Tibial nerve (tissue), 4 donors: ENCODE measurements at places on chromosomes 6 and 20. TPM values are rescaled to one million over a fixed set of nuclear protein-coding genes. Genes with fewer than 3 reads are reported as not detected.

Gene RNF39
- not detected for total RNA-seq

Gene SLC17A2
- total RNA-seq = not detected

Gene ATP9A
- total RNA-seq = 36.1 TPM

Gene SRC
- 23.4 TPM for total RNA-seq

Gene PMEPA1
- 15.7 TPM for total RNA-seq

Gene PRSS35
- total RNA-seq = 0.30 TPM

Gene C6orf141
- 5.0 TPM for total RNA-seq

Gene ADAT2
- total RNA-seq = 4.1 TPM

Gene GATA5
- total RNA-seq = not detected

Gene TNF
- not detected for total RNA-seq

- H3K4me3 ChIP-seq = no peak overlapping the region
- H3K27me3 ChIP-seq = no peaks in the 10 kb centered on the region
- no peak overlapping the region for H3K27ac ChIP-seq
- DNase-seq = no peak
- H3K4me1 ChIP-seq = no peaks in the 10 kb centered on the region
Measured at GRCh38 chr6:51365566-51365965, 546.9 kb downstream of the TFAP2B start.

DNA sequence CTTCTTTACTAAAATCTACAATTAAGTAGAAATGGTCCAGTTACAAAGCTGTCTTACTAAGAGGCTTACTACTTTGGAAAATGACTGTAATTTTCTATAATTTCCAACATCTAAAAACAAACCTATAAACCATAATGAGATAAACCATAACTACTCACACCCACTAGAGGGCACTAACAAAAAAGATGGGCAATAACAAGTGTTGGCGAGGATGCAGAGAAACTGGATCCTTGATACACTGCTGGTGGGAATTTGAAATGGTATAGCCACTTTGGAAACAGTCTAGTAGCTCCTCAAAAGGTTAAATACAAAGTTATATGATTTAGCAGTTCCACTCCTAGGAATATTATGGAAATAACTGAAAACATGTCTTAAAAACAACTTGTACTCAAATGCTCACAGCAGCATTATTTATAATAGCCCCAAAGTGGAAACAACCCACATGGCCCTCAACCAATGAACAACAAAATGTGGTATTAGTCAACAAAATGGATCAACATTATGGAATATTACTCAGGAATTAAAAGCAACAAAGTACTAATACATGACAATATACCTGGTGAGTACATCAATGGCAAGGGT is 50.6 kb downstream of the GJA10 start:
- no peak for DNase-seq
- H3K27ac ChIP-seq = no peak overlapping the region
- no peaks in the 10 kb centered on the region for H3K4me1 ChIP-seq
- H3K27me3 ChIP-seq = no peaks in the 10 kb centered on the region
- H3K36me3 ChIP-seq = no peaks in the 10 kb centered on the region

GRCh38 chr6:54878718-54879117 is 32.1 kb downstream of the FAM83B start:
- no peaks in the 10 kb centered on the region for H3K4me1 ChIP-seq
- H3K27ac ChIP-seq = no peak overlapping the region
- no peaks in the 10 kb centered on the region for H3K36me3 ChIP-seq
- no peak overlapping the region for H3K4me3 ChIP-seq

- no peak for DNase-seq
- H3K4me1 ChIP-seq = no peaks in the 10 kb centered on the region
- H3K36me3 ChIP-seq = no peaks in the 10 kb centered on the region
- H3K4me3 ChIP-seq = no peak overlapping the region
- H3K27me3 ChIP-seq = no peaks in the 10 kb centered on the region
Measured at GRCh38 chr6:13989496-13990144, 64.9 kb downstream of the RNF182 start.

- no peak for DNase-seq
- no peak overlapping the region for H3K27ac ChIP-seq
- no peak overlapping the region for H3K4me3 ChIP-seq
- H3K36me3 ChIP-seq = no peaks in the 10 kb centered on the region
- no peaks in the 10 kb centered on the region for H3K4me1 ChIP-seq
Measured at GRCh38 chr6:46637145-46637544, 15.5 kb downstream of the CYP39A1 start.

- H3K27me3 ChIP-seq = no peaks in the 10 kb centered on the region
- H3K4me1 ChIP-seq = no peaks in the 10 kb centered on the region
- H3K4me3 ChIP-seq = no peak overlapping the region
- H3K36me3 ChIP-seq = no peaks in the 10 kb centered on the region
- DNase-seq = no peak
Measured at GRCh38 chr20:45765980-45766379, 25.7 kb downstream of the WFDC3 start.

GRCh38 chr6:166608774-166609173 is 18.3 kb downstream of the RPS6KA2 start:
- no peaks in the 10 kb centered on the region for H3K36me3 ChIP-seq
- H3K27ac ChIP-seq = no peak overlapping the region
- DNase-seq = no peak
- no peaks in the 10 kb centered on the region for H3K27me3 ChIP-seq

- no peak for DNase-seq
- no peak overlapping the region for H3K27ac ChIP-seq
- H3K36me3 ChIP-seq = no peaks in the 10 kb centered on the region
- H3K27me3 ChIP-seq = no peaks in the 10 kb centered on the region
- H3K4me1 ChIP-seq = peaks cover 22% of the 10 kb centered on the region
Measured at GRCh38 chr6:56833873-56834272, 121.0 kb upstream of the BEND6 start.

DNA sequence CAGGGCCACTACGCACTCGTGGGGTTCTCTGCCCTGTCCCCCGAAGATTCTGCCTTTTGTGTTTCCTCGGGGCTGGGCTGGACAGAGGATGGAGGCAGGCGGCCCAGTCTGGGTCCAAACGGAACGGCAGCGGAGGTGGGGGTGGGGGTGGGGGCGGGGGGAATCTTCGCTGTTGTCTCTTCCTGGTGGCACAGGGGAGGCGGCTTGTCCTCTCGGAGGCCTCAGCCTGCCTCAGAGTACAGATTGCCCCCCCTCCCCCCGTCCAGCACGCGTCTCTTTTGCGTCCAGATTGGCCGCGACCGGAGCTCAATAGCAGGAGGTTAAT is 1.4 kb upstream of the INSM1 start:
- H3K27ac ChIP-seq = no peak overlapping the region
- DNase-seq = no peak
- peaks cover 88% of the 10 kb centered on the region for H3K27me3 ChIP-seq
- H3K4me3 ChIP-seq = no peak overlapping the region
- H3K4me1 ChIP-seq = no peaks in the 10 kb centered on the region

- H3K27me3 ChIP-seq = no peaks in the 10 kb centered on the region
- peaks cover 4% of the 10 kb centered on the region for H3K4me1 ChIP-seq
- no peak for DNase-seq
- H3K36me3 ChIP-seq = peaks cover 16% of the 10 kb centered on the region
- no peak overlapping the region for H3K27ac ChIP-seq
- H3K4me3 ChIP-seq = no peak overlapping the region
Measured at GRCh38 chr6:119250036-119250435, 99.5 kb downstream of the MAN1A1 start.

DNA sequence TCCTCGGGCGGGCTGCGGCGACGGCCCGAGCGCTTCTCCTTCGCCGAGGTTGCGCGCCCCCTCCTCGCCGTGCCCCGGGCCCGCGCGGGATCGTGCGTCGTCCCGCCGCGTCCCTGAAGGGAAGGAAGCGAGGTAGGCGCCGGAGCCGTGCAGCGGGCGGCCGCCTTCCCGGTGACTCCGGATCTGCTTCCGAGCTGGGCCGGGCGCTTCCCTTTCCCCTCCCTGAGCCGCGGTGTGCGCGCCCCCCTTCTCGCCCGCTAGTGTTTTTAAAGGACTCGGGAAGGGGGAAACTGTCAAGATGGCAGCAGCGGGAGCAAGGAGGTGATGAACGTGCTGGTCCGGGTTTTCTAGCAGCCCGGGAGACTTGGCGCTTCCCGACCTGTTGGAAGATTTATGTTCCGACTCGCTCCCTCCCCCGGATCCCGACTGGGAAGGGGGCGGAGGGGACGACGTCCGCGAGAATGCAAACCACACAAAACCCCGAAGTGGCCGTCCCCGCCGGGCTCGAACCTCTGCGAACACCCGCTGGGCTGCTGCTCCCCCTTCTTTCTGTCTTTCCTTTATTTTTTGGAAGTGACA is 744 bp upstream of the FOXO3 start:
- peak; percentile 47 for DNase-seq
- no peaks in the 10 kb centered on the region for H3K27me3 ChIP-seq
- H3K36me3 ChIP-seq = no peaks in the 10 kb centered on the region
- peak overlapping the region; percentile 95 for H3K27ac ChIP-seq
- H3K4me1 ChIP-seq = peaks cover 45% of the 10 kb centered on the region

DNA sequence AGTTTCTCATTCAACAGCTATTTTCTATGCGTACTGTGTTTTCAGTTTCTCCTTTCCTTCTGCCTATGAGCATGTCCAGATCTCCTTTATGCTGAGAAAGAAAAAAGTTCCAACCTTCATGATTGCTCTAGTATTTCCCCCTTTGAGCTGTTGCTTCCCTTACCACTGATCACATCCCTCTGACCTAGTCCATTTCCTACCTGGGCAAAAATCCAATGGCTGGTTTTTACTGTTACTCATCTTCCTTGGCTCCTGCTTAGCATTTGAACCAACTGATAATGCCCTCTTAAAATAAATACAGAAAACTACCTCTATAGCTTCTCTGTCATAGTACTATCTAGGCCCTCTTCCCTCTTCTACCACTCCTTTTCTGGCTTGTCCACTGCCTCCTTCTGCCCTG is 6.0 kb downstream of the RFX6 start:
- H3K36me3 ChIP-seq = no peaks in the 10 kb centered on the region
- no peaks in the 10 kb centered on the region for H3K4me1 ChIP-seq
- DNase-seq = no peak
- H3K27ac ChIP-seq = no peak overlapping the region

- H3K36me3 ChIP-seq = no peaks in the 10 kb centered on the region
- peak overlapping the region; percentile 64 for H3K4me3 ChIP-seq
- H3K27ac ChIP-seq = peak overlapping the region; percentile 94
- H3K4me1 ChIP-seq = peaks cover 33% of the 10 kb centered on the region
- H3K27me3 ChIP-seq = no peaks in the 10 kb centered on the region
Measured at GRCh38 chr6:28940294-28940857, 16.6 kb upstream of the TRIM27 start.

GRCh38 chr6:89794324-89794723 is 25.3 kb downstream of the MDN1 start:
- no peaks in the 10 kb centered on the region for H3K4me1 ChIP-seq
- no peaks in the 10 kb centered on the region for H3K27me3 ChIP-seq
- no peak overlapping the region for H3K27ac ChIP-seq
- no peak overlapping the region for H3K4me3 ChIP-seq
- no peaks in the 10 kb centered on the region for H3K36me3 ChIP-seq

DNA sequence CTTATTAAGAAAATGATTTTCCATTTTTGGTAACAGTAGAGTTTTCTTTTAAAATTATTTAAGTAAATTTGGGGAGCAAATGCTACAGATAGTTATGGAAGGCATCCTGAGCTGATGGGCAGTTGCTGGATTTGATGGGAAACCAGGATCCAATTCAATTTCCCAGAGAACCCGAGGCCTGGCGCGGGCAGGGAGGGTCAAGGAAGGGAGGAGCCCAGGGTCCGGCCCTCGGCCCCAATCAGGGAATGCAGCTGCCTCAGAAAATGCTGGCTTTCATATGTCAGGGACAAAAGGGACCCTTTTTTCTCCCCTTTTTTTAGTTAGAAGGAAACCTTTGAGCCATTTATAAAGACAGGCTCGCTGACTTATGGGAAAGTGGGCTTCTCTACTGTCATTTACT is 42.1 kb downstream of the CTCFL start:
- H3K4me3 ChIP-seq = no peak overlapping the region
- no peak for DNase-seq
- H3K27ac ChIP-seq = no peak overlapping the region
- H3K36me3 ChIP-seq = no peaks in the 10 kb centered on the region
- peaks cover 15% of the 10 kb centered on the region for H3K27me3 ChIP-seq

- no peaks in the 10 kb centered on the region for H3K4me1 ChIP-seq
- H3K27me3 ChIP-seq = no peaks in the 10 kb centered on the region
- no peak for DNase-seq
- no peak overlapping the region for H3K4me3 ChIP-seq
- H3K36me3 ChIP-seq = peaks cover 38% of the 10 kb centered on the region
Measured at GRCh38 chr6:70421509-70421908, 8.2 kb downstream of the FAM135A start.

GRCh38 chr6:138722425-138723371 is 50.9 kb upstream of the CCDC28A start:
- H3K27me3 ChIP-seq = no peaks in the 10 kb centered on the region
- H3K4me3 ChIP-seq = no peak overlapping the region
- no peaks in the 10 kb centered on the region for H3K36me3 ChIP-seq
- no peak for DNase-seq

- H3K4me3 ChIP-seq = no peak overlapping the region
- H3K27me3 ChIP-seq = peaks cover 21% of the 10 kb centered on the region
- H3K27ac ChIP-seq = no peak overlapping the region
- H3K4me1 ChIP-seq = peaks cover 38% of the 10 kb centered on the region
- no peak for DNase-seq
Measured at GRCh38 chr20:34983995-34984735, 28.5 kb downstream of the MYH7B start.

DNA sequence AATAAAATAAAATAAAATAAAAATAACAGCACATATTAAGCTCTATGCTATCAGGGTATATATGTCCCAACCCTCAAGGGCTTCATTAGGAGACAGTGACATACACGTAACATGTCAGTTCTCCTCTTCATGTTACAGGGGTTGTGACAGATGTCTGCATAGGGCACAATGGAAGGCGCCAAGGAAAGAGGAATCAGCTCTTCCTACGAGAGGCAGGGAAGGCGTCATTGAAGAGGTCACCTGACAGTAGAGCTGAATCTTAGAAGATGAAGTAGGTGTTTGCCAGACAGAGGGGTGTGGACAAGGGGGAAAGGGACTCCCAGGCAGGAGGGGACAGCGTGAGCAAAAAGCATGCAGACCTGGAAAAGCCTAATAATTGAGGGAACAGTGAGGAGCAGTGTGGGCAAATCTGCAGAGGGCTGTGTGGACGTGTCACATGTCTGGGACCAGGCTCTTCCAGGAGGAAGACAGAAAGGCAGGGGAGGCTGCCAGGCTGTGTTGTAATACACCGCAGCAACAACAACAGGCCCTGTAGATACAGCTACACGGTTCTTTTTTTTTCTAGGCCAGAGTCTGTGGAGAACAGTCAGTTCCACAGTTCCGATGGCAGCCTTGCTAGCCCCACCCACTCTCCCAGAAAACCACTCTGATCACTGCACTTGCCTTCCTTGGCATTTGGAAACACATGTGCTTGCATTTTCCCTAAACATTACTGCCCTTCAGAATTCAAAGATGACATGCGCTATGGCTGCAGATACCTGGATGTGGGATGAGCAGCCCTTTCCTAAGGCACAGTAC is 2.5 kb upstream of the FKBP5 start:
- DNase-seq = peak; percentile 89
- no peak overlapping the region for H3K4me3 ChIP-seq
- peak overlapping the region; percentile 99 for H3K27ac ChIP-seq
- peaks cover 23% of the 10 kb centered on the region for H3K4me1 ChIP-seq
